Amygdala (tissue), 56 donors: ENCODE measurements at places on chromosomes 6 and 20.

GRCh38 chr6:101011186-101011585, 130.1 kb upstream of the ASCC3 start:
- DNase-seq: no peak

DNA sequence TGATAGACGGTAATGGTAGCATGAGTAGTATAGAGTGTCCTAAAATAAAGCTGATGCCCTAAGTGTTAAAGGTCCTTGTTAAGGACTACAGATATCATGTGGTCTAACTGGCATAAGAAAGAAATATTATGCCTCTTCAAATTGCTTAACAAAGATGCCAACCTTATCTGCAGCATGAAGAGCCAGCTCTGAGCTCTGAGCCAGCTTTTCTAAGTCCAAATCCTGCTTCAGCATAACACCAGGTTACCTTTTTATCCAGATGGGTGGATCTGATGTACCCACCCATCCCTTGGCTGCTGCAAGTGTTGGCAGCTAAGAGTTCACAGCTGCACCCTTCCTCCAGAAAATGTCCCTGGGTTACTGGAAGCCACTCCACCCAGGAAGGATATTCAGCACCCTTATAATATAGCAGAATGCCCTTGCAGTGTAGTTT, 83.8 kb downstream of the TENT5A start:
- DNase-seq: no peak

GRCh38 chr20:2114127-2114959, 12.7 kb downstream of the STK35 start:
- no peak for DNase-seq

DNA sequence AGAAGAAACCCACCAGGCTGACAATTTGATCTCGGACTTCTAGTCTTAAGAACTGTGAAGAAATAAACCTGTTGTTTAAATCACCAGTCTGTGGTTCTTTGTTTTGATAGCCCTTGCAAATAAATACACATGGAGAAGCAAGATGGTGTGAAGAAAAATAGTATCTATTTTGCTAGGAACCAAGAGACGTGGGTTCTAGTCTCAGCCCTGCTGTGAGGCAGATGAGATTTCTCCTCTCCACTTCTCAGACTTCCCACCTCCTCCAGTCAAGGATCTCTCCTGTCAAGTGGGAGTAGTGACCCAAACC, 294.9 kb upstream of the JARID2 start:
- DNase-seq: no peak

- no peak for DNase-seq
Observed at GRCh38 chr6:137492289-137493217, 1.6 kb downstream of the OLIG3 start.

DNA sequence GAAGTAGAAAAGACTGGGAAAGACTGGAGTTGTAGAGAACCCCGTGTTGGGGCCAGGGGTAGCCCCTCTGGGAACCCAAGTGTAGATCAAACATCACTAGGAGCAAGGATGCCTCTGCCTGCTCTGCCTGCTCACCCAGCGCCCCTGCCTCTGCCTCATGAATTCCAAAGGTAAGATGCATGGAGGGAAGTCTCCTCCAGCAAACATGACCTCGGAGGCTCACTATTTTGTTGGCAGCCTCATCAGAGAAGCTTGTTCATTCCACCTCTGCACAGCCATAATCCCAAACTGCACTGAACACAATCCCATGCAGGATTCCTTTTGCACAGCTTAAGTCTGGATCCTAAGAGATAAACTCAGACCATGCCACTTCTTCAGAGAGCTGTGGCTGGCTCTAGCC, 4.9 kb downstream of the FRS3 start:
- DNase-seq: no peak

- DNase-seq: no peak
Observed at GRCh38 chr6:163720460-163721235, 306.1 kb downstream of the QKI start.

GRCh38 chr6:45538641-45539547, 161.2 kb upstream of the SUPT3H start:
- no peak for DNase-seq

DNA sequence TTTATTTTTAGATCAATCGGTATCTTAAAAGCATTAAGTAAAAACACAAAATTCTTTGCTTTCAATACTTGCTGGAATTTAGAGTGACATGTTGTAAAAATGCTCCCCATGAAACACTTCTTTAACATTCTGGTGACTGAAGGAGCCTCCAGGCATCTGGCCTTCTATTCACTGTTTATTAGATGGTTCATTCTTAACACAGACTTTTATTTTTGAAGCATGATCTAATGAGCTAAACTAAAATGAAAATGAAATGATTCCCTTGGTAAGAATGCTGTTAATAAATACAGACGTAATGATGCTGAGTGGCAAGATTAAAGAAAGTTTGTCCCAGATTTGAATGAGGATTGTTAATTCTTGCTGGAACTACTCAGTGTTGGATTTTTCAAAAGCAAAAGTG, 698.4 kb downstream of the TENT5A start:
- DNase-seq: no peak

GRCh38 chr6:79546186-79546585, 9.0 kb upstream of the LCA5 start:
- DNase-seq: no peak

- no peak for DNase-seq
Observed at GRCh38 chr6:143052282-143052681, 8.4 kb upstream of the AIG1 start.

GRCh38 chr6:96066376-96066775, 50.6 kb downstream of the FUT9 start:
- no peak for DNase-seq

- DNase-seq: no peak
Observed at GRCh38 chr6:30493643-30494250, 4.4 kb downstream of the HLA-E start.

GRCh38 chr6:157323966-157324300, 614 bp upstream of the TMEM242 start:
- DNase-seq: no peak

- DNase-seq: no peak
Observed at GRCh38 chr6:111813237-111813636, 60.0 kb downstream of the FYN start.

- DNase-seq: no peak
Observed at GRCh38 chr6:15628499-15629131, 34.2 kb downstream of the DTNBP1 start.

DNA sequence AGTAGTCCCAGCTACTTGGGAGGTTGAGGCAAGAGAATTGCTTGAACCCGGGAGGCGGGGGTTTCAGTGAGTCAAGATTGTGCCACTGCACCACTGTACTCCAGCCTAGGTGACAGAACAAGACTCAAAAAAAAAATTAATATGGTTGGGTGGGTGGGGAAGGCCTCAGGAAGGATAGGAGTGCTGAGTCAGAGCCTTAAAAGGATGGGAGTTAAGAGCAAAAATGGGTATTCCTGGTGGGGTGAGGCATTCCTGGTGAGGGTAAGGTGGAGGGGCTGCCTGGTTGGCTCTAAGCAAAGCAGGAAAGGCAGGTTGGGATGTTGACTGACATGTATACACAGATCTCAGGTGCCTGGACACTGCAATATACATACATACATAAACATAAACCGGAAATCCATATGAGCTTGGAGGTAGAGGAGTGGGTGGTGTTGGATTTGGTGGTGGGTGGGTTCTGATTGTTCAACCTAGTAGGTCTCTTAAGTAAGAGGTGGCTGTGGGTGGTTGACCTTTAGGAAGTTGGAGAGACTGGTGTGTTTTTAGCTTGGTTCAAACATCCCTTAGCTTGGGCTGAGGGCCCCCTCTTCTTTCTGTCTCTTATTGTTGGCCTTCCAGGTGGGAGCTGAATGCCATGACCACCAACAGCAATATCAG, 1.2 kb upstream of the RRP36 start:
- no peak for DNase-seq

- no peak for DNase-seq
Observed at GRCh38 chr20:33883164-33883563, 72.0 kb downstream of the CHMP4B start.

- peak; percentile 55 for DNase-seq
Observed at GRCh38 chr20:32780749-32781655, 18.8 kb downstream of the DNMT3B start.

GRCh38 chr6:1110164-1110563, 201.7 kb upstream of the FOXQ1 start:
- no peak for DNase-seq

- no peak for DNase-seq
Observed at GRCh38 chr6:142947714-142948480, 2.9 kb upstream of the HIVEP2 start.

- no peak for DNase-seq
Observed at GRCh38 chr6:5937936-5938706, 68.6 kb downstream of the NRN1 start.

DNA sequence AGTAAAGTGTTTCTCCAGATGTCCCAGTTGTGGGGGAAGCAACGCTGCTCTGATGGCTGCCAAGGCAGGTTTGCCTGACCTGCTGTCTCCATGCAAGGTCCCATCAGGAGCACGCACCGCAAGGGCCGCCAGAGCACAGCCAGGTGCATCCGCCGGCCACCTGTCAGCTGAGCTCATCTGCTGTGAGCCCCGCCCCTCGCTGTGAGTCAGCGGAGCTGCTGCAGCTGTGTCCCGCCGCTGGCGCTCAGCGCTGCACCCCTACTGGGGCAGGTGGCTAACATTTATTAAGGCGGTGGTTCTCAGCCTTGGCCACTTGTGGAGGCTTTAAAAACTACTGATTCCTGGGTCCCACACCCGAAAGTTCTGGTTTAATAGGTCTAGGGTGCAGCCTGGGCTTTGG, 225.7 kb downstream of the UST start:
- DNase-seq: no peak

DNA sequence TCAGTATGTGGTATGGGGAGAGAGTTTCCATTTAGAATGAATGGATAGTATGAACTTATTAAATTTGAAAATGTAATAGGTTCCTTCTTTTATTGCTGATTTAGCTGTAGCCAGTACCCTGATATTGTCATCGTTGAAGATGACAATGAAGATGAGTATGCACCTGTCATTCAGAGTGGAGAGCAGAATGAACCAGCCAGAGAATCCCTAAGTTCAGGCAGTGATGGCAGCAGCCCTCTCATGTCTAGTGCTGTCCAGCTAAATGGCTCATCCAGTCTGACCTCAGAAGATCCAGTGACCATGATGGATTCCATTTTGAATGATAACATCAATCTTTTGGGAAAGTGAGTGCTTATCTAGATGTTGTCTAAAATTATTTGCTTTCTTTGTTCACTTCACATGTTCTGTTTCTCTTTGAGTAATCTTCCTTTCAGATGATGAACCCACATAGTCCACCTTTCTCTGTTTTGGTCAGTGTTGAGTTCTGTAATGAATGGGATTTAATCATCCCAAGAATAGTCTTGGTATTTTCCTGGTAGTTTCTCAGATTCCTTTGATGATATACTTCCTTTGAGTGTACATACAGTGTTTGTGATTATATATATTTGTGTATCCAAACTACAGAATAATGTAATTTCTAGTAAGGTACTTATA, 23.3 kb downstream of the HSF2 start:
- no peak for DNase-seq

DNA sequence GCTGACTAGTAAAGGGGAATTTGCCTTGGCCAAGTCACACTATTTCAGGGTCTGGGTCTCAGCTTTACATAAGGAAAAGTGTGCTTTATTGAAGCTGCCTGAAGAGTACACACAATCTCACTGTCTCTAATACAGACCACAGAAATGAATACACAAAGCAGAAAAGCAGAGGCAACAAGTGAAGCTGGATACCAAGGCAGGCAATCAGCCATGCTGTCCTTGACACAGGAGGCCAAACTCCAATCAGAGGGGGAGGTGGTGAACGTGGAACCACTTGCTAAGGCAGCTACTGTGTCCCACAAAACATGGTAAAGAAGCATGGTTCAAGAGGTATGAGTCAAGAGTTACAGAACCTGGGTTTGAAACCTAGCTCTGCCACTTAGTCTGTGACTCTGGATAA, 21.8 kb upstream of the CCND3 start:
- DNase-seq: no peak

DNA sequence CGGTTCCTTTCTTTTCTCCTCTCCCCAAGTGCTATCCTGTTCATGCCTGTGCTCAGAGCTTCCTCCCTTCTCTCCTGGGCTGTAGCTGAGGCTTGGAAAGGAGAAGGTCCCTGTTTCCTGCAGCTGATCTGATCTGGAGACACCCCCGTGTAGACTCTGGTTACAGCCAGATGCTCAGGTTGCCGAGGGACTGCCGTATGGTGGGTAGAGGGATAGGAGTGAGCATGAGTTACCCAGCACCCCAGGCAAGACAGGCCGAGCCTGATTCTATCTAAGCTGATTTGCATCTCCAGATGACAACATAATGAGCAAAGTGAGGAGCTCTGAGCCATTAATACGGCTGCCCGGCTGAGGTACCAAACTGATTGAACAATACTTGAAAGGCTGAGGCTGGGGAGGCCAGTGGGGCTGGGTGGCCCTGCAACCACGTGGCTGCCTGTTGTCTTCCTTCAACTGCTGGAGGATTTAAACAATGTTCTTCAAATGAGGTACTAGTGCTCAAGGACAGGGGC, 91.8 kb downstream of the ASXL1 start:
- DNase-seq: no peak

- DNase-seq: no peak
Observed at GRCh38 chr6:35036059-35036827, 104.9 kb downstream of the TCP11 start.

- DNase-seq: no peak
Observed at GRCh38 chr20:52031563-52032303, 159.8 kb downstream of the ZFP64 start.

- DNase-seq: no peak
Observed at GRCh38 chr20:6397115-6397514, 274.3 kb upstream of the FERMT1 start.

GRCh38 chr6:167247814-167248595, 43.1 kb upstream of the UNC93A start:
- no peak for DNase-seq

DNA sequence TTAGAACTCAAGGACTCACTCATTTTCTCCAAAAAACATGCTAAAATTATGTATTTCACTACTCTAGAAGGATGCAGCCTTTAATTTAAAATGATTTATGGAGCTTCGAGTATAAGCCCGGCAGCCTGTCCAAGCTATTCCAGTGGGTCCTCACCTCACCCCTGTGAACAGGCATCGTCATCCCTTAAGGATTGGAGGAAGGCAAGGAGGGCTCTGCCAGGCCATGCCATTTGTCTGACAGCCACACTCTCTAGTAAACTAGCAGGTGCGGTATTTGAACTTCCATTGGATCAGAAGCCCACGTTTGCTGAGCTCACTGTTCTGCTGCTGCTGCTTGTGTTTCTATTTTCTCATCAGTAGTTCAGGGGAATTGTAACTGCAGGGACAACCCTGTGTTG, 39.8 kb upstream of the NAA20 start:
- DNase-seq: no peak

- no peak for DNase-seq
Observed at GRCh38 chr20:6055161-6055783, 1.4 kb upstream of the LRRN4 start.

- DNase-seq: no peak
Observed at GRCh38 chr6:125013938-125014660, 51.9 kb downstream of the RNF217 start.

GRCh38 chr6:92271091-92271490, 1148.3 kb downstream of the EPHA7 start:
- no peak for DNase-seq

GRCh38 chr6:168671863-168672546, 231.0 kb downstream of the SMOC2 start:
- DNase-seq: no peak
